Activated CD4-positive, alpha-beta T cell treated with anti-CD3 and anti-CD28 coated beads for 4 hours (primary cell): ENCODE measurements at places on chromosomes 6 and 20.

GRCh38 chr6:37531026-37531425 is 31.3 kb upstream of the CCDC167 start:
- DNase-seq: no peak

GRCh38 chr6:114651611-114652010 is 308.8 kb upstream of the HS3ST5 start:
- DNase-seq: no peak

DNA sequence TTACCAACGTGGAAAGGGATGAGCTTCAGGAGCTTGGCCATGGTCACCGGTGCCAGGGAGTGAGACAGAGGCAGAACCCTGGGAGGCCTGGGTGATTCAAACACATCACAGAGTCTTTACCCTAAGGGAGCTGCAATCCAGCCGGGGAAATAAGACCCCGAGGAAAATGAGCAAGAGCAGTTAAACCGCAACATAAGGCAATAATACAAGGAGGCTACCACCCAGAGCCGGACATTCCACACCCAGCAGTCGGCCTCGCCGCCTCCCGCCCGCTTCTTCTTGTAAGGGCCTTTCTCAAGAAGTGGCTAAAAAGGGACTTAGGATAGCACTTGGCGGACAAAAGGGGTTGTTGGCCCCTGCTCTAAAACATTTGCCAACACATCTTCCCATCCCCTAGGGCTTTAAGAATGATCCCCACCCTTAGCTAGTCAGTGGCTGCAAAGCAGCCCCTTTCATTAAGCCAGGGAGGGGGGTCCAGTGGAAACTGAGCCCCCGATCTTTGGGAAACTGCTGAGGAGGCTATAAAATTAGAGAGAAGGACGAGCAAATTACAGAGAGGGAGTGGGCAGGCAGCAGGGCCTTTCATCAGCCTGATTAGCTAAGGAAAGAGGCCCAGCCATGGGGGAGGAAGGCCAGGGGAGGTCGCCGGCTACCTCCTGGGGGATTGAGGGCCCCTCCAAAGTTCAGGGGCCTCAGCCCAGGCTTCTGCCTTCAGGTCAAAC is 34.3 kb downstream of the SNX5 start:
- no peak for DNase-seq

DNA sequence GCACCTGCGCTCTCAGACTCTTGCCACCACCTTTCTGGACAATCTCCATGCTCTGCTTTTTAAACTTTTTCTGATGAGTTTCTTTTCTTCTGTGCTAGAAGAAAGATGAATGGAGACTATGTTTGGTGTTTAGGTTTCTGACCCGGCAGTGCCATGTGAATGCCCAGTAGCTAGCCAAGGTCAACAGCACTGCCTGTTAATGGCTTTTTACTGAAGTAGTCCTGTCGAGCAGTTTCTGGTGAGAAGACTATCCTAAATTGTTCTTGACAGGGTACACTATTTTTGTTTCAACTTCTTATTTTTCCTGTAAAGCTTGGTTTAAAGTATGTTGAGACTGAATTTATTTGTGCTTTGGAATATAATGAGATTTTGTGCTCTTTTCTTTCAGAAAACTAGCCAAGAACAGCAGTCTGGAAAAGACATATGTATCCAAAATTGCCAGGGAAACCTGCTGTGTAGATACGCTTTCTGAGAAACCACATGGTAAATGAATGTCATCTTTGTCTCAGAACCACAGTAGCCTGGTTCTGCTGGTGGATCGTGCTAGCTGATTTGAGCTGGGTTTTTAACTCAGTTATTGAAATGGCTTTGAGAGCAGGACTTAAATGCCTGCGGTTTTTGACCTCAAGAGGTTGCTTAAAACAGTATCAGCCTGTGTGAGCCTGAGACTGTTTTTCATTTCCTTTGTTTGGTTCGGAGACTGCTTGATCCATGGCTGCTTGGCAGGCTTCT is 48.1 kb downstream of the KCNS1 start:
- no peak for DNase-seq

DNA sequence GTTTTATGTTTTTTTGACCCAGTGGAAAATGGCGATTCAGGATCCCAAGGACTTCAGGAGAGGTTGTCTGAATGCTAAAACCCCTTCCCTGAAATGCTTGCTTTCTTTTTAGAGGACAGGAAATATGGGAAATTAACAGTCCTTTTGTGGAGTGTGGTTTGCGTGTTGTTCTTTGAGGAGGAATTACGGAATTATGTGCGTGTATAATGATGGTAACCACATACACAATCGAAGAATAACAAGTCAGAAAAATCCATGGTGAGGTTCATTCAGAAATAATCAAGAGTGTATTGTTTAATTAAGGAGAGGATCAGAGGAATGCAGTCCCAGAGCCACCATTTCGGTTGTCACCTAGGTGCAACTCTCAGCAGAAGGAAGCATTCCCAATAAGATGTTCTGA is 73.2 kb downstream of the PHACTR3 start:
- DNase-seq: no peak

DNA sequence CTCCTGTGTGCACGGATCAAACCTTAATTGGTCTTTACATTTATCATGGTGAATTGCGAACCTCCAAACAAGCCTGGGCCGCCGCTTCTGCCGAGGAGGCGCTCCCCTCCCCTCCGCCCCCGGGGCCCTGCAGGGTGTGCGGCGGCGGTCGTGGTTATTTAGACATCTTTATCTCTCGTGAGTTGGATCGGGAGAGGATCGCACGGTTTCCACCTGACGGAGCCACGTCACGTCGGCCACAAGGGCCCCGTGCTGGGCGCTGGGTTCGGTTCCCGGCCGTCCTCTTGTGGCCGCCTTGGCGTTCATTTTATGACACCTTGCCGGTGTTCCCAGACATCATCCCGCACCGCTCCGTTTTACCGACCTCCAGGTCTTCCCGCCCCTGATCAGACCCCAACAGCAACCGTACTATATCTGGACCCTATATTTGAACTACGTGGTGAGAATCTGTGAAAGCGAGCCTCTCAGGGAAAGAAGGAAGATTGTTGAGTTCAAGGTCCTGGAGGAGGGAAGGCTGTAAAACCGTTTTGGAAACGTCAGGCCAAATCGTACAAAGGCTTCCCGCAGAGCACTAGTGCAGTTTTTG is 1.3 kb upstream of the CNR1 start:
- DNase-seq: no peak

DNA sequence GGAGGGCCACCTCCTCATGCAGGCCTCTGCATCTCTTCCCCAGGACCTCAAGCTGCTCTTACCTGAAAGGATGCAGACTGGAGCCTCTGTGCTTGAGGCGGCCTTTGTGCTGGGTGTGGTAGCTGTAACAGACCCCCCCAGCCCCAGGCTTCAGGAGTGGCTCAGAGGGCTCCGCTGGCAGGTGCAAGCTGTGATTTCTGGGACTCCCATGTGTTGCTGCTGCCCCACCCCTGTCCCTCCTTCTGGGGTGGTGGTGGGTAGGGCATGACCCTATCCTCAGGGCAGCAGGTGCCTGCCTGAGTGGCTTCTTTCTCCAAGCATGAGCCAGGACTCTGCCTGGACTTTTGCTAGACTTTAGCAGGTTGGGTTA is 121.2 kb downstream of the SULF2 start:
- DNase-seq: no peak

DNA sequence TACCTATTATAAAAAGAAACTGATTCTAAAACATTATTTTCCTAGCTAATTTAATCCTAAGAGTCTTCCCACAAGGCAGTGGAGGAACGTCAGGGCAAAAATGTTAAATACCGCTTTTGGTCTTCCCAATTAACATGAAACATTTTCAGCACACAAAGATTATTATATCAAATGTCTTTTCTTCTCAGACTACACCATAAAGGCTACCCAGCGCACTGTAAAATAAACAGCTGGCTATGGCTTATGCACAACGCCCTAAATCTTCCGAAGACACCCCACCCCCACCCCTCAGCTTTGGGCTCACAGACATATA is 1.0 kb downstream of the NUDT3 start:
- DNase-seq: no peak

DNA sequence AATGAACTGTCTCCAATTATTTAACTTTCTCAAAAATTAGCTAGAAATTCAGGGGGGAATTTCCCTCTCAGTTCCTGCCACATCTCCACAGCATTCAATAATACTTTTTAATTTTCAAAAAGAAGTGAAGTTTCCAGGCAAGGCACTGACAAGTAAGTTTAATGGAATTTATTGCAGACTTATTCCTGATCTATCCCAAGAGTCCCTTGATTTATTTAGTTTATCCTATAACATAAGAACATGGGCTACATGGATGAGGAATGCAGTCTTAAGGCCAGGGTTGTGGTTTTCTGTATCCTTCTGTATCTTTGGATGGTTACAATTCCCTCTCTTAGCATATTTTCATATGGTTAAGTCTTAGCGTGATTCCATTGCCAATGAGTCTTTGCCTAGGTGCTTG is 126.5 kb downstream of the TSHZ2 start:
- DNase-seq: no peak

DNA sequence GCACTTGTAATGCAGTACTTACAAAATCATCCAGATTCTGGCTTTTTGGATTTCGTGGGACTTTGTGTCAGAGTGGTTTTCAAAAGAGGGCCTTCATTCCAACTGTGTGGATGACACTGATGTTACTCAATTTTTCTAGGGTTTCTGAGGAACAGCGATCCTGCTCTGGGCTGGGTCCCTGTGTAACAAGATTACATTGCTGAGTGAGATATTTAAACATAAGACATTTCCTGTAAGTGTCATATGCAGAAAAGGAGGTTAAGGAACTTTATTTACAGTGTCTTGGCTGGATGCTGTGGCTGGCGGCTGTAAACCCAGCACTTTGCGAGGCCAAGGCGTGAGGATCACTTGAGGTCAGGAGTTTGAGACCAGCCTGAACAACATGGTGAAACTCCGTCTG is 6.7 kb downstream of the ZFAND3 start:
- DNase-seq: no peak

GRCh38 chr6:13260101-13260598 is 68.2 kb downstream of the TBC1D7 start:
- DNase-seq: no peak

GRCh38 chr20:38106461-38106860 is 58.6 kb downstream of the TGM2 start:
- DNase-seq: no peak

GRCh38 chr6:116437656-116438055 is 23.5 kb upstream of the CALHM6 start:
- no peak for DNase-seq

GRCh38 chr6:157148391-157149323 is 174.7 kb downstream of the TMEM242 start:
- DNase-seq: no peak

GRCh38 chr6:130043344-130043743 is 25.0 kb downstream of the L3MBTL3 start:
- DNase-seq: no peak

DNA sequence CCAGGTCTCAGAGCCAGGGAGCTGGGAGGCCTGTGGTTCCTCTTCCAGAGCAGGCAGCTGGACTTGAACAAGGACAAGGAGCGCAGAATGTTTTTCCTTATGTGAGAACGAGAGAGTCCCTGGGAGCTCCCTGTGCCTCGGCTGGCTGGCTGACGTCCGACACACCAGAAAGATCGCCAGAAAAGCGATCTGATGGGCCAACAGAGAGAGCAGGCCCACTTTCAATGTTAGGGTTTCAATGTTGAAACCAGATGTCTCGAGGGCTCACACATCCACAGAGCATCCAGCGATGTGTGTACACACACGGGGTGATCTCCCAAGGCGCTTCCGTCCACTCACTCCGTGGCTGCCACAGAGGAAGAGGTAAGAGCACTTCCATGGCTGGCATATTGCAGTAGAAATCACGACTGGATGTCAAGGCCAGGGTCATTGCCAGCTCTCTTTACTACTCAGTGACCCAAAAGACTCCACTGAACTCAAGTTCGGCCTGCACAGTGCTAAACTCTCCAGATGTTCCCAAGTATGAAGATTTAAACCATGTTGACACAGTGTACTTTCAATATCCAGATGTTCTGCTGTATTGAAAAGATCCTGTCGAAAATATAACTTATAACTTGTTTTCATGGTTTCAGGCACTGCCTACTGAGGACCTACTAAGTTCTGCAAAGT is 70.8 kb upstream of the FOXC1 start:
- no peak for DNase-seq

GRCh38 chr6:164069350-164069990 is 655.0 kb downstream of the QKI start:
- DNase-seq: no peak

- DNase-seq: no peak
These were observed 154.0 kb downstream of the PDSS2 start for GRCh38 chr6:107305391-107305790.

DNA sequence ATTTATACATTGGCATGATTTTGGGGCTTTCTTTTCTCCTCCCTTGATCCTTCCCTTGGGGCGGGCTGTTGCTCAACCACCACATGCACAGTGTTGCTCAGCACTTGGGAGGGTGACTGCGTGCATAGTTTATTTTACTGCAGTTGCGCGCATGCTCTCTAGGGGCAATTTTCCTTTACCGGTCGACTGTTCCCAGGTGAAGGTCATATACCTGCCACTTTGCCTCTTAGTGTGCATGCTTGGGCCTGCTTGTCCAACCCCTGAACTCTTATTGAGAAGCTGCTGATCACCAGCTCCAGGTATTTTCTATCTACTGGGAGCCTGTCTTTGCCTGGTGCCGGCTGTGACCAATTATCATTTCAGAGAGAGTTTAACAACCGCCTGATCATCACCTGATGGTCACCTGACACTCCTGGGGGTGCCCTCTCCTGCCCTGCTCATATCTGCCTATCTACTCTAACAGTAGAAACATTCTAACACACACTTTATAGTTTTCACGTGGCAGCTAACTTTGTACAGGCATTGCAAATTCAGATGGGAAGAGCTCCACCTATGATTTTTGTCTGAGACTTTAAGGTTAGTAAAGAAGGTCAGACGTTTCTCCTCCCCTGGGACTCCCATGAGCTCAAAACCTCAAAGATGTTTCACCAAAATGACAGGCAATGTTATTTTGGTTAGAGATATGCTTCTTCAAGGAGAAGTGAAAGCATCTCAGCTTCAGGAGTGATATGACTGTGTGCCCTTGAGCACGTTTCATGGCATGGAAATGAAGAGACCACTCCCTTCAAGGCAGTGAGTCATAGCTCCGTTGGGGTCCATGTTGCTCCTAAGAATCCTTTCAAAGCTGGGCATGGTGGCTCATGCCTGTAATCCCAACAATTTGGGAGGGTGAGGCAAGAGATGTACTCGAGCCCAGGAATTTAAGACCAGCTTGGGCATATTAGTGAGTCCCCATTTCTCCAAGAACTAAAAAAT is 227.5 kb upstream of the MYLIP start:
- DNase-seq: no peak

DNA sequence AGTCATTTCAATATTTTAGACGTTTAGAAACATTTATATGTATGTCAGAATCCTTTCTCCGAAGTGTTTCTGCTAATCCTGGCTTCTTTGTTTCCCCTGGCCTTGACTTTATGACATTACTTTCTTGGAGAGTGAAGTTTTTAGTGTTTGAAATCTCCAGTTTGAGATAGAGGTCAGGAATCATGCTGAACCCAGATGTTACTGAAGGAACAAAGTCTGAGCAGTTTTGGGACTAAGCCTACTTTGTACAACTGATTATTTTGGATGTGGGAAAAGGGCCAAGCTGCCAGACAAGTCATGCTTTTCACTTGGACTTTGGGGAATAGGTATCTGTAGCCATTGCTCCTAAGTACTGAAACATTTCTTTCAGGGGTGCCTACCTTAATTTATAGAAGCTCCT is 2.3 kb downstream of the RNF144B start:
- no peak for DNase-seq

- DNase-seq: no peak
These were observed 306.3 kb downstream of the PHF3 start for GRCh38 chr6:63941747-63942470.
